ENCODE measurements at places on chromosomes 6 and 20.

DNA sequence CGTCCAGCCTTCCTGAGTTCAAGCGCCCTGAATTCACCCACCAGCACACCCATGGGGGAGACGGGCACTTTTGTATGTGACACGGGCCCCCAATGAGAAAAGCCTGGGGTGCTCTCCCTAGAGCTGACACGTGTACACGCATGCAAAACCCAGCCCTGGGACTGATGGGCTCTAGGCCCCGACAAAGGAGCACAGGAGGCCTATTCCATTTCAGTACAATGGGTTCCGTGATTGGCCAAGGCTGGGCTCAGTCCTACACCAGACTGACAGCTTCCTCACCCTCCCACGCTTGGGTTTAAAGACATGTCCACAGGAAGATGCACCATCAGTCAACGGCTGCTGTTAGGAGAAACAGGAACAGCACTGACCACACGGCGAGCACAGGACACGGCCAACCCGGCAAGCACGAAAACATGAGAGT, 8.8 kb downstream of the ZBTB46 start:
- no peak for DNase-seq

- DNase-seq = peak; percentile 4
Measured at GRCh38 chr6:24547243-24547642, 52.5 kb downstream of the ALDH5A1 start.

GRCh38 chr20:23391707-23392310, 29.5 kb downstream of the NAPB start:
- DNase-seq = no peak

- DNase-seq = no peak
Measured at GRCh38 chr20:46802722-46803121, 91.9 kb upstream of the EYA2 start.

DNA sequence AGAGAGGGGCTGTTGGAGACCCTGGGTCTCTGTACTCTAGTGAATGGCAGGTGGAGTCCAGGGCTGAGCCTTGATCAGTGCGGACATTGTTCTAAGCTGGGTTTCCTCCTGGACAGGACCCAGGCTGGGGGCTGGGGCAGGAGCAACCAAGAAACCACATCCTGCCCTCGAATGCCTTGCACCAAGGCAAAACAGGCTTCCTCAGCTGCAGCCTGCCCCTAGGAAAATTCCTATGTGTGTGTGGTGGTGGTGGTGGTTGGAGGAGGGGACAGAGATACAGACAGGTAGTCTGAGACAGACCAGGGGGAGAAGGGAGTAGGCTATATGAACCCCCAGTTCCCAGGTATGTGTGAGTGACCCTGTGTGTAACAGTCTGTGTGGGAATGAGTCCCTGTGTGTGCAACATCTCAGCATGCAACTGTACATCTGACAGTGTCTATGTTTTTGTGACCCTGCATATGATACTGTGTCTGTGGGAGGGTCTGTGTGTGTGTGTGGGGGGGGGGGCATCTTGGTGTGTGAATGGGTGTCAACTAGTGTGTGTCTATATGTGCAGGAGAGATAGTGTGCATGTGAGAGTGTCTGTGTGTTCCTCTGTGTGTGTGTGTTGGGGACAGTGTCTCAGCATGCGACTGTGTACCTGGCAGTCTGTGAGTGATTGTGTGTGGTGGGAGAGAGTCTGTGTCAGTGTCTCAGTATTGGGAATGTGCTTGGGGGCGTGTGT, 3.0 kb downstream of the GLP1R start:
- no peak for DNase-seq

DNA sequence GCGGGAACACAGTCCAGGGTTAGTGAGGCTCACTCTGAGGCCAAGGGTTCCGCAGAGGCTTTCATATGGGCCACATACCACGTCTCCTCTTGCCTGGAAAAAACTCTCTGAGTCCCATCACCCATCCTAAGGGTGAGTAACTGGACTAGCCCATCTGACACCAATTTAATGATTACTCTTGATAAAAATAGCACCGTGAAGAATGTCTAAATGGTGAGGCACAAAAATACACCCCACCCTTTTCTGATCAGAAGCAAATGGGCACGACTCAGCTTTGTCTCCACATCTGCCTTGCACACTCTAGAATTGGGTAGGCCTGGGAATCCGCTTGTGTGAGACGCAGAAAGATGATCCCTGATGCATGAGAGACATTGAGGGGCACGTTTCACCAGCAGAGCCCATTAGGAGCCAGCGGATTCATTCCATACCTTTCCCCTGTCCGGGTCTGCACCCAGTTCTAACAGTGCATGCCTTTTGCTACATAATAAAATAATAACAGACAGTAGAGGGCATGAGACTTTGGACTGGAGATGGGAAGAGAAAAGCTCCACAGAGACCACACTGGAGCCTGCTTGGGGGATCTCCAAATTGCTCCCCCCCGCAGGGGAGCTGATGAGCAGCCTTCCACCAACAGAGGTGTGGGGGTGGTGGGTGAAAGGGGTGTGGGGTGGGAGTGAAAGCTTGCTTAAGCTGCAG, 110.0 kb upstream of the KCNK16 start:
- no peak for DNase-seq

GRCh38 chr20:64139199-64140060, 24.8 kb upstream of the MYT1 start:
- no peak for DNase-seq

- no peak for DNase-seq
Measured at GRCh38 chr6:67567842-67568241, 1067.2 kb upstream of the ADGRB3 start.

GRCh38 chr6:10487668-10488327, 33.4 kb upstream of the GCNT2 start:
- DNase-seq = no peak

GRCh38 chr6:130575971-130576370, 210.2 kb downstream of the TMEM200A start:
- no peak for DNase-seq

DNA sequence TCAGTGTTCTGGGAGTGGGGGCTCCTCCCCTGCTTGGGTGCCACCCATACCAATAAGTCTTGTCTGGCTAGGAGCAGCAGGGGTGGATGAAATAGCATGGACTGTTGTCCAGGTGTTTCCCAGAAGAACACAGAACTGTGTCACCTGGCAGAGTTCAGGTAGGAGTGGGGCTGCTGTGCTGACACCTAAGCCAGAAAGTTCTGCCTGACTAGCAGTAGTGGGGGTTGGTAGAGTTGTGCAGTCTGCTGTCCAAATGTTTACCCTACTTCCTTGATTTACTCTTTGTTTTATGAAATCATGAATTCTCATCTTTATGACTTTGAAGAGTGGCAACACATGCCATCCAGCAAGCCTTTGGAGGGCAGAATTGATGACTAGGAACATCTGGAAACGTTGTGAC, 27.3 kb upstream of the SLC35B3 start:
- no peak for DNase-seq

- DNase-seq = no peak
Measured at GRCh38 chr6:100810015-100810414, 71.1 kb downstream of the ASCC3 start.

DNA sequence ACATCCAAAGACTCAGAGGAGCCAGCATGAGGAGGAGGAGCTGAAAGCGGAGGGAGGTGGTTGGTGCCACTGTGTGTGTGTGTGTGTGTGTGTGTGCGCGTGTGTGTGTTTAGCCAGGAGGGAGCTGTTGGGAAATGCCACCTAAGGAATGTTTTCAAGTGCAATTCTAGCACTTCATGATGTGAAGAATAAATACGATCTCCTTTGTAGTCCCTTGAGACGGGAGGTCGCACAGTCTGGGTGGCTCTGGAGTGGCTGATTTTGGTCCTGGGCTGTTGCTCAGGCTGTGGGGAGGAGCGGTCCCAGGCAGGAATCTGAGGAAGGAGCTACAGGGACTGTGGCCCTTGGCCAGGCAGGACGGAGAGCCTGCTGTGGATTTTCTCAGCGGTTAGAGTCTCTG, 93.7 kb downstream of the PPP1R14C start:
- DNase-seq = no peak

Measured in stimulated activated CD4-positive, alpha-beta T cell treated with anti-CD3 and anti-CD28 coated beads, Interleukin-1b, Interleukin-23, amount 100 ng/mL, for 24 hours (primary cell).